ENCODE measurements at places on chromosomes 7 and 10.

- no peak for DNase-seq
These were observed 36.9 kb downstream of the ENTPD1 start for GRCh38 chr10:95792874-95793285.

GRCh38 chr7:94394437-94395140 lies at the start of gene COL1A2:
COL1A2 (plus strand) TSS chr7:94394895; CDS start chr7:94395032, 137 bp downstream.
- DNase-seq = peak; percentile 99

- DNase-seq = no peak
These were observed 171.9 kb downstream of the USP6NL start for GRCh38 chr10:11439523-11440053.

- no peak for DNase-seq
These were observed 702.5 kb upstream of the LRRN3 start for GRCh38 chr7:110388457-110388856.

DNA sequence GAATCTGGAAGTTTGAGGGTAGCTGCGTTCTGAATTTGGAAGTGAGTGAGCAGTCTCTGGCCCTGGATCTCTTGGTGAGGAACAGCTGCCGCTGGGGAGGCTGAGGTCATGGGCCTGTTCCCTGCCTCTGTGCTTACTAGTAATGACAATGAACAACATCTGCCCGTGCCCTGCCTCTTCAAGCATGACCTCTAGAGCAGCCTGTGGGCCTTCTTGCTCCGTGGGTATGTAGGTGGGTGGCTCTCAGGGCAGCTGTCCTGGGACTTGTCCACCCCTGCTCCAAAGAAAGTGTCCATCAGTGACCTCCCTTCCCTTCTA lies 186.2 kb downstream of the CXCL12 start:
- DNase-seq = no peak

DNA sequence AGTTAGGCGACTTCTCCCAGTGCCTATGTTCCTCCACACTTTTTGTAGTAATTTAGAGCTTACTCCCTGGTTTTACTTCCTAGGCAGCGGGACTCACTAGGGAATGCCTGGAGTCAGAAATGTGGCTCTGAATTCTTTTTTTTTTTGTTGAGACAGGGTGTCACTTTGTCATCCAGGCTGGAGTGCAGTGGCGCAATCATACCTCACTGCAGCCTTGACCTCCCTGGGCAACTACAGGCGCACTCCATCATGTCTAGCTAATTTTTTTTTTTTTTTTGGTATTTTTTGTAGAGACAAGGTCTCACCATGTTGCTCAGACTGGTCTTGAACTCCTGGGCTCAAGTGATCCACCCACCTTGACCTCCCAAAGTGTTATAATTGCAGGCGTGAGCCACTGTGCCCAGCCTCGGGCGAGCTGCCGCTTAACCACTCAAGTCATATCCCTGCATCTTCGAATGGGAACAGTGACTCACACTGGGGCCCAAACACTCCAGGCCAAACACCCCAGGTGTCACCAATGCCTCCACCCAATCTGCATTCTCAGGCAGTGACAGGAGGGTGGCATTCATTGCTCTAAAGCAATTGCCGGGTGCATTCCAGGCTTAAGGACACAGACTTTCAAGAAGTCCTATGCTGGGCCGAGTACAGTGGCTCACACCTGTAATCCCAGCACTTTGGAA lies 19.6 kb downstream of the RGS10 start:
- no peak for DNase-seq

DNA sequence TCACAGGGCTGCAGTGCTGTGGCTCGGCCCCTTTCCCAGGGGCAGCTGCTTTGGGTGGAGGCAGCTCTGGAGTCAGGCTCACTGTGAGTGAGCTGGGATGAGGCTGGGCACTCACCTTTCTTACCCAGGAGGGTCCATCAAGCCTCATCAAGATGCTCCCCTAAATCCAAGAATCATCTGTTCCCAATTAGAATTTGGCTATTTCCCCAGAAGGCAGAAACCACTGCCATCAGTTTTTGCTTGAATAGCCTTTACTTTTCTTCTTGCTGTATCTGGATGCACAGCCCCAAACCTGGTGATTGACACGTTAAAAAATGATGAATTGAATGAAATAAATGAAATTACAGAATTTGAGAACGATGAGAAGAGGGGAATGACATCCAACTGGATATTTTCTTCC lies 74.3 kb upstream of the LYZL1 start:
- no peak for DNase-seq

- no peak for DNase-seq
These were observed 285.1 kb downstream of the ZEB1 start for GRCh38 chr10:31604096-31604495.

DNA sequence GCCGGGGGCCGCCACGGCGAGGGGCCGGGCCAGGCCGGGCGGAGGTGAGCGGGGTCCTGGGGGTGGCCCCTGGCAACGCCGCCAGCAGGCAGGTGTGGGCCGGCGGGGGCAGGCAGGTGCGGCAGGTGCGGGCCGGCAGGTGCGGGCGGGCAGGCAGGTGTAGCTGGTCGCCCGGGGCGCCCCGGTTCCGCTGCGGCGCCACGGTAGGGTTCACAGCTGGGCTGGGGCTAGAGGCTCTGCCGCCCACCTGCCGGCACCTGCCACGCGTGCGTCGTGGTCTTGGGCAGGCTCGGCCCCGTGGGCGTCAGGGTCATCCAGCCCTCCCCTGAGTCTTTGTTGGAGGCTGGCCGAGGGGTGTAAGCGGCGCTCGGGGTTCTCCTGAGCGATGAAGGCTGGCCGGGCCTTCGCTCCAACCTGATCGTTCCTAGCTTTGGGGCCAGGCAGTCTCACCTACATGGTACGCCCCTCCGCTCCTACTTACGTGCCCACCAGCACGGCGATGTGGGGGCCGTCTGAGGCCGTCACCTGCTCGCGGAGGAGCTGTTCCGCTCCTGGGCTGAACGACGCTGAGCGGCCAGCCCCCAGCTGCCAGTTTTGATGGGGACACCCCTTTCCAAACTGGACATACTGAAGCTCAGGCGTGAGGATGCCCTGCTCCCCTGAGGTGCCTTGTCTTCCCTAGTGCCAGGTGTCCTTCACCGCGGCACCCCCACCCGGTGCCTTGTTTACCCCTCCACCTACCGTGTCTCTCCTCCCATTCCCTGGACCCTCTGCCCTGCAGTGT lies 493 bp downstream of the ZMIZ2 start:
- no peak for DNase-seq

GRCh38 chr10:62919776-62920175 lies 103.6 kb upstream of the EGR2 start:
- no peak for DNase-seq

- DNase-seq = no peak
These were observed 7.4 kb downstream of the HK1 start for GRCh38 chr10:69285699-69286098.

GRCh38 chr10:109978481-109978880 lies 29.3 kb upstream of the ADD3 start:
- DNase-seq = no peak

- no peak for DNase-seq
These were observed 14.5 kb downstream of the CFAP46 start for GRCh38 chr10:132927824-132928223.

GRCh38 chr7:13848681-13849131 lies 140.8 kb downstream of the ETV1 start:
- DNase-seq = peak; percentile 41

- DNase-seq = no peak
These were observed 57.6 kb downstream of the LRGUK start for GRCh38 chr7:134184767-134185166.

GRCh38 chr7:125424721-125425120 lies 495.1 kb upstream of the POT1 start:
- no peak for DNase-seq

- DNase-seq = no peak
These were observed 822 bp downstream of the ZNF800 start for GRCh38 chr7:127391591-127392181.

DNA sequence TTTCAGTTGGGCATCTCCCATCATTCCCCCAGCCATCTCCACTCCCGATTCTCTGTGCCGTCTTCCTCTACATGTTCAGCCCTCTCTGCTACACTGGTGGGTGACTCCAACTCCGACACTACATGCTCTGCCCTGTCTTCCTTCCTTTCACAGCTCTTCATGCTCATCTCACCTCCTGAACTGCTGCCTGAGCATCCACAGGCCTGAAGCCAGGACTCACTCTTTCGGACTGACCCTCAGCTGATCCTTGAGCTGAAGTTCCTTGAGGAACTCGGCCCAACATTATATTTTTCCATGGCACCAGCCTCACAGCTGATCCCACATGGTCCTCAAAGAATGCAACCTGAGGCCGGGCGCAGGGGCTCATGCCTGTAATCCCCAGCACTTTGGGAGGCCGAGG lies 538.4 kb downstream of the PTPRN2 start:
- no peak for DNase-seq

- DNase-seq = no peak
These were observed 12.6 kb downstream of the SCD start for GRCh38 chr10:100359529-100360150.

DNA sequence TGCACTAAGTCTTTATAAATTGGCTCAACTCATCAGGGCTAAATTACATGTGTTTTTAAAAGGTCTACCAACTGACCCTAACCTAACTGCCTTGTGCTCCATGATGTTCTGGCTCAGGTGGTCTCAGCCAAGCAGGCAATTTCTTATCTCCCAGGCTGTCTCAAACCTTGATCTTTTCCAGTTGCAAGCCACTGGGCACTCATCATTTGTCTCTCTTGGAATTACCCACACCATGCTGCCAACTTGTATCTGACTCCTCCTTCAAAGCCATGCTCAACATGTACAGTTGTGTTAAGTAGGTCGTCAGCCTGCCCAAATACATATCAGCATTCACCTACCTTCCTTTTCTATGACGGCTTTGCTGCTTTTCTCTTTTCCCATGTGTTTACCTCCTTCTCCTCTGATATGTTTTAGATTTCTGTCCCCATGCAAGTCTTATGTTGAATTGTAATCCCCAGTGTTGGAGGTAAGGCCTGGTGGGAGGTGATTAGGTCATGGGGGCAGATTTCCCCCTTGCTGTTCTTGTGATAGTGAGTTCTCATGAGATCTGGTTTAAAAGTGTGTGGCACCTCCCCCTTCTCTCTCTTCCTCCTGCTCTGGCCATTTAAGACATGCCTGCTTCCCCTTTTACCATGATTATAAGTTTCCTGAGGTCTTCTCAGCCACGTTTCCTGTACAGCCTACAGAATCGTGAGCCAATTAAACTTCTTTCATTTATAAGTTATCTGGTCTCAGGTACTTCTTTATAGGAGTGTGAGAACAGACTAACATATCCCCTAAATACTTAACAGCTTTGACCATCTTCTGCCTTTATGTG lies 130.0 kb downstream of the ELAPOR2 start:
- DNase-seq = no peak

DNA sequence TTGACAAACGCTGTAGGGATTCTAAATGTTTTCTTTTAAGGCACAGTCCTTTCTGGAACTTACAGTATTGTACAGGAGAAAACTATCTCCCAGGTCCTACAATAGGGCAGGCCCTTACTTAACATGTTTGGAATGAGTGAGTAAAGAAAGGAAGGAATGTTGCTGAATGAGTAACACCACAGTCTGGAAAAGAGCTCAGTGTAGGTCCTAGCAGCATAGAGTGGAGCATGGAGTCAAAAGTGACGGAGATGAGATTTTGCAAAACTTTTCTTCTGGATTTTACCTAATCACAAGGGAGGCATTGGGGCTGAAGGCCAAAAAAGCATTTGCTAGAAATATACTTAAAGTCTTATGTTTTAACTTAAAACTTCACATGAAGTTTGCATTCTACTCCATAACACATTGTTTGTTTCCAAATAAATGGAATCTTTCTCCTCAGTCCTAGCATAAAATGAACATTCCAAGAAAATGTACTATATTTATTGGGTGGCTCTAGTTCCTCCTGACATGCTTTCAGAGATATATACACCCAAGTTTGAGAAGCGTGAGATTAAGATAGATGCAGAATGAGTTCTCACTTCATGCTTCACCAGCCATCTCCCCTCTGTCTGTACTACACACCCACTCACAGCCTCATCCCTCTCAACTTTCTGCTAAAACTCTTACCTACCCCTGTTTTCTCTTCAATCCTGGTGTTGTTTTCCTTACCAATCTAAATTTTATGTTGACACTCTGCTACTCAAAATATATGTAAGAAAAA lies 20.2 kb upstream of the ADD3 start:
- peak; percentile 66 for DNase-seq

DNA sequence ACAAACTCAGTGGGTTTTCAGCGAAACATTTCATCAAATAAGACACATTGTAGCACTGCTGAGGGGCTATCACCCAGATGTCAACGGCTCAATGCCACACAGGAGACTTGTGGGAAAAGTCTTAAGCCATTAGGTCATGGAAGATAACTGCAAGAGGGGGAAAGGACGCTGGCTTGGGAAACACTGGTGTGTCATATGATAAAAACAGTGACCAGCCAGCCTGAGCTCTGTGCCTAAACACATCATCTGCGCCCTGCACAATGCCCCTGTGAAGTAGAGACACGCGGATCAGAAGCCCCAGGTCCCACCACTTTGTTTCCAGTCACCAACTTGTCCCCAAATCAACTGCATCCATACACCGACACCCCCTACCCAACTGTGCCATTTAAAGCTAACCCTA lies 116.7 kb downstream of the TNS3 start:
- DNase-seq = no peak

GRCh38 chr10:52744057-52744805 lies 28.4 kb downstream of the MBL2 start:
- DNase-seq = no peak

GRCh38 chr10:108562105-108562504 lies 1361.2 kb downstream of the XPNPEP1 start:
- DNase-seq = no peak

- DNase-seq = no peak
These were observed 493.8 kb downstream of the ARL4A start for GRCh38 chr7:13181216-13181615.

DNA sequence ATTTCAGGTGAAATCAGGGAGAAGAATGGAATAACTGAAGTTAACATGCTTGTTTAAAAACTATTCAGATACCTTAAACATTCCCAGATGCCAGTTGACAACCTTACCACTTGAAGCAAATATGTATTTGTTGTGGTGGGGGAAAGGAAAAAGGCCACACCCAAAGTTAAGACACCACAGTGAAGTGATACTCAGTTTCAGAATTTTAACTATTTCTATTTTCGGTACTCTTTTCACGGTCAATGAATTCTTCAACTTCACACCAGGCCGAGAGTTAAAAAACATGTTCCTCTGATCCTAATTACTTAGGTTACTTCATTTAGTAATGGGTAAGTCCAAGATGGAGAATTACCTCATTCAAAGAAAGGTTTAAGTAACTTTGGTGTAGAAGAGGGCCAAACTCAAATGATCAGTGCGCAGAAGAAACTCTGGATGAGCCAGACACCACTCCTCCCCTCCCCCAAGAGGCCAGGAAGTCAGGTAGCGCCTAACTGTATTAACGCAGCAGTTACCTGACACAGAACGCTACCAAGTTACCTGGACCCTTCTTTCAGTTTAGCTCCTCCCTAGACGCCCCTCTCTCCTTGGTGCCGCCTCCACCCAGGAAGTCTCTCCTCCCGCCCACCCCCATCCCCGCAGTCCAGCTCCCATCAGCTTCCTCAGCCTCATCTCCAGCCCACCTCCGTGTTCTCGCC lies 700 bp downstream of the MTPN start:
- DNase-seq = no peak

DNA sequence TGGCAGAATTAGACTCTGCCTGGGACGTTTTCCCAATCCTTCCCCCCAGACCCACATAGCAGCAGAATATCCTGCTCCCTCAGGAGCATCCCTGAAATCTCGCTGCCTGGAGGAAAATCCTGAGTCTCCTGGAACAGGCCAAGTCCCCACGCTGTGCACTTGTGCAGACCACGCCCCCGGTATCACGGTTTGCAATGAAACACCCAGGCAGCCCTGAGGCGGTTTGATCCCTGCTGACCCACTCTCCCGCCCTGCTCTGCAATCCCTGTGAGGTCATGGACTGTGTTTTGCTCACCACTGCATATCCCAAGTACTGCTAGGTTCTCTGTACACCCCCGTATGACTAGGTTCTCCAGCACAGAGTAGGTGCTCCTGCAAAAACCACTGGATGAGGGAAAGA lies 411.8 kb upstream of the MGMT start:
- no peak for DNase-seq

Measured in fibroblast of skin of left biceps (primary cell).